ENCODE measurements at places on chromosomes 1 and 21.
A peak's percentile ranks its signal among the peaks of the same experiment; 100 is the strongest.

DNA sequence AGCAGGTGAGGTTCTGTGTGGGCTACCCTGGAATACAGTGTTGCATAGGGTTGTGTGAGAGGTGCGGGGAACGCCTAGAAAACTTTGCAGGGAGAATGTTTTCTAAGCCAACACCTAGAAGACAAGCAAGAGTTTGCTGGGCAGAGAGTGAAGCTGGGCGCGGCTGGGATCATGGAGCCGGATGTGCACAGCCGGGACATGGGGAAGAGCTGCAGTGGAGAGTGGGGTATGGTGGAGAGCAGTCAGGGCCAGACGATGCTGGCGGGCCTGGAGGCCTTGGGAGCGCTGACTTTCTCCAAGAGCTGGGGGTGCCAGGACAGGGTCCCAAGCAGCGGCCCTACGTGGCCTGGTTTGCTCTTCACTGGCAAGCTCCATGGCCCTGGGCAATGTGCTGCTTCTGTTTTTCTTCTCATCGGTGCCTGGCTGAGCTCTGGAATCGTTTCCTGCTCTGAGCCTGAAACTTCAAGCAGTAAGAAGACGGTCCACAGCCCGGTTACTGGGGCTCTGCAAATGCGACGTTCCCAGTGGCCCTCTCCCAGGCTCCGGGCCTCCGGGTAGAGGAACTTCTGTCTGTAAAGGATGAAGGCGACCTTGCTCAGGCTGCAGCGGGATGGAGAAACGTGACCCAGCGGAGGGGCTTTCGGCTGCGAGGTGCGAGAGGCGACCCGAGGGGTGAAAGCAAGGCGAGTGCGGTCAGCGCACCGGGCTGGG, 51.9 kb upstream of the CD34 start:
- peak; percentile 39 for DNase-seq

- peak; percentile 71 for DNase-seq
These were observed 26.5 kb downstream of the AKNAD1 start for GRCh38 chr1:108830119-108831008.

DNA sequence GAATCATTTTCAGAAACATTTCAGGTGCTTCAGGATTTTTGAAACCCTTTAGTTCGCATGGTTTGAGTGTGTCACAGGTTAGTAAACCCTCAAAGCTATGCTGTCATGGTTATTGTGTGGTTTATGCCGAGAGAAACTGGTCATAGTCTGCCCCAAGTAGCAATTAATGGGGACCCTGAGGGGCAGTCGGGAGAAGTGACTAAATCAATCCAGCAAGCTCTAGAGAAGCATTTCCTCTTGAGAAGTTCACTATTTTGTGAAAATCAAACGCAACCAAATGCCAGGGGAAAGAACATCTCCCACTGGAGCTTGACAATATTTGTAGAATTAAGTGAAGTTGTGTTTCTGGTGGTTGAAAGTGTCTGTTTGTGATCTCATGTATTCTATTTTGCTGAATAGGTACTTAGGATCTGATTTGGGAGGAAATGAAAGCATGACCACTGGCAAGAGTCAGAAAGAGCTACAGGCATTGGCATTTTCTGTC, 63.0 kb upstream of the BACH1 start:
- DNase-seq: peak; percentile 57

GRCh38 chr1:234781241-234782065, 171.5 kb upstream of the IRF2BP2 start:
- DNase-seq: no peak

All from pons (tissue), 1 donor.